ENCODE measurements at places on chromosomes 1 and 21.

- H3K27me3 ChIP-seq, result no peaks in the 10 kb centered on the region
- no peaks in the 10 kb centered on the region for H3K36me3 ChIP-seq
- H3K4me1 ChIP-seq, result no peaks in the 10 kb centered on the region
- no peak overlapping the region for H3K27ac ChIP-seq
Observed at GRCh38 chr1:9362488-9362887, 69.8 kb downstream of the SPSB1 start.

DNA sequence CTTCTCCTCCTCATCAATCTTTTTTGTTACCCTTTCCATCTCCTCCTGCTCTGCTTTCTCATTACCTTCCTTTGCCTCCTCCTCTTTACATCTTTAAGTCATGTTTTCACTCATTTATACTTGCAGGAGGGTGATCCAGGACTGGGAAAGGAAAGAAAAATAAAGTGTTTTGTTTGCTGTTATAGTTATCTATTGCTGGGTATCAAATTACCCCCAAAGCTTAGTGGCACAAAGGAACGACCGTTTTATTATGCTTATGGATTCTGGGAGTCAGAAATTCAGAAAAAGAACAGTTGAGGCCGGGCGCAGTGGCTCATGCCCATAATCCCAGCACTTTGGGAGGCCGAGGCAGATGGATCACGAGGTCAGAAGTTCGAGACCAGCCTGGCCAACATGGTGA is 12.5 kb upstream of the AGO4 start:
- DNase-seq, result peak; percentile 2
- H3K36me3 ChIP-seq, result no peaks in the 10 kb centered on the region
- no peak overlapping the region for H3K27ac ChIP-seq
- H3K4me3 ChIP-seq, result no peak overlapping the region

- DNase-seq, result no peak
- no peaks in the 10 kb centered on the region for H3K27me3 ChIP-seq
- no peak overlapping the region for H3K4me3 ChIP-seq
- no peak overlapping the region for H3K27ac ChIP-seq
- no peaks in the 10 kb centered on the region for H3K4me1 ChIP-seq
Observed at GRCh38 chr1:209107535-209107934, 476.0 kb upstream of the CAMK1G start.

DNA sequence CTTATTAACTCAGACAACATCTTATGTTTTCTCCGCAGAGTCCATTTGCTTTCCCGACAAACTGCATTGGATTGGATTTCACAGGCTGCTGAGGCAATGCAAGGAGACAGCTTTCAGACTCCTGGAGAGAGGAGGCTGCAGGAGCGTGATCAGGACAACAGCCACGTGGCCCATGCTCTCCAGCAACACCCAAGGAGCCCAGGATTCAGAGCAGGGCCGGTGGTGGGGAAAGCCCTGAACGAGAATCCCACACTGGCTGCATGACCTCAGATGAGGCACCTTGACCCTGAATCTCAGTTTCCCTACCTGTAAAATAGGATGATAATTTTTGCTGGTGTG is 78.3 kb upstream of the NFASC start:
- H3K27me3 ChIP-seq, result peaks cover 38% of the 10 kb centered on the region
- no peak overlapping the region for H3K4me3 ChIP-seq
- H3K4me1 ChIP-seq, result no peaks in the 10 kb centered on the region
- DNase-seq, result no peak
- no peak overlapping the region for H3K27ac ChIP-seq

DNA sequence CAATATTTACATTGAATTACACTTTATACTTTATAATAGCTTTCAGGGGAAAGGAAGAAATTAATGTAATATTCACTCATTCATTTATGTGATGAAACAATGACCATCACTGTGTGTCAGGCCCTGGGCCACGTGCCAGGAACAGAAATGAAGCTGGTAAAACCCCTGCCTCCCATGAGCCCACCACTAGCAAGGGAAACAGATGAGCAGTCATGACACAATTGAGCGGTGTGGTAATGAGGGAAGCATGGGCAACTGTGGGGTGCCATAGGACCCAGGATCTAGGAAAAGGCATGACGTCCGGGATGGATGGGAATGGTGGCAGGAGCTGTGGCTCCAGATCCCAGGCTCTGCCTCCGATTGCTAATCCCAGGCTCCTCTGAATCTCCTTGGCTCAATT is 17.0 kb upstream of the SLC5A9 start:
- no peak overlapping the region for H3K27ac ChIP-seq
- no peak for DNase-seq
- H3K36me3 ChIP-seq, result no peaks in the 10 kb centered on the region
- no peak overlapping the region for H3K4me3 ChIP-seq
- no peaks in the 10 kb centered on the region for H3K4me1 ChIP-seq

DNA sequence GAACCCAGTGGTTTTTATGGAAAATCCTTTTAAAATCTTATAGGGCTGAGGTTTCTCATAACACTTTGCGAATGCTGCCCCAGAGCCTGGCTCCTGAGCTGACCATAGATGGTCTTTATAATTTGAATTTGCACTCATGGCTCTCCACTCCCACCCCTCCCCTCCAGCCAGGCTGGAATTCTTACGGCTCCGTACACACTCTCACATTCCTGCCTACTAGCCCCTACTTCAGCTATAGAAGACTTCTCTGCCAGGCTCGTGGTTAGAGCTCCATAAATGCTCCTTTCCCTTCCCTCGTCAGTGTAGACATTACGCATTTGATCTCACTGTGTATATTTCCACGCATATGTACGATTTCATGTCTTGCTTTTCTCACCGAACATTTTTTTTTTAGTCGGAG is 5.4 kb upstream of the HSPG2 start:
- peaks cover 35% of the 10 kb centered on the region for H3K27me3 ChIP-seq
- DNase-seq, result no peak
- peaks cover 5% of the 10 kb centered on the region for H3K4me1 ChIP-seq
- H3K27ac ChIP-seq, result no peak overlapping the region
- H3K4me3 ChIP-seq, result no peak overlapping the region

- H3K27me3 ChIP-seq, result peaks cover 13% of the 10 kb centered on the region
- no peak overlapping the region for H3K27ac ChIP-seq
- H3K36me3 ChIP-seq, result no peaks in the 10 kb centered on the region
Observed at GRCh38 chr1:181459067-181459466, 24.2 kb upstream of the CACNA1E start.

DNA sequence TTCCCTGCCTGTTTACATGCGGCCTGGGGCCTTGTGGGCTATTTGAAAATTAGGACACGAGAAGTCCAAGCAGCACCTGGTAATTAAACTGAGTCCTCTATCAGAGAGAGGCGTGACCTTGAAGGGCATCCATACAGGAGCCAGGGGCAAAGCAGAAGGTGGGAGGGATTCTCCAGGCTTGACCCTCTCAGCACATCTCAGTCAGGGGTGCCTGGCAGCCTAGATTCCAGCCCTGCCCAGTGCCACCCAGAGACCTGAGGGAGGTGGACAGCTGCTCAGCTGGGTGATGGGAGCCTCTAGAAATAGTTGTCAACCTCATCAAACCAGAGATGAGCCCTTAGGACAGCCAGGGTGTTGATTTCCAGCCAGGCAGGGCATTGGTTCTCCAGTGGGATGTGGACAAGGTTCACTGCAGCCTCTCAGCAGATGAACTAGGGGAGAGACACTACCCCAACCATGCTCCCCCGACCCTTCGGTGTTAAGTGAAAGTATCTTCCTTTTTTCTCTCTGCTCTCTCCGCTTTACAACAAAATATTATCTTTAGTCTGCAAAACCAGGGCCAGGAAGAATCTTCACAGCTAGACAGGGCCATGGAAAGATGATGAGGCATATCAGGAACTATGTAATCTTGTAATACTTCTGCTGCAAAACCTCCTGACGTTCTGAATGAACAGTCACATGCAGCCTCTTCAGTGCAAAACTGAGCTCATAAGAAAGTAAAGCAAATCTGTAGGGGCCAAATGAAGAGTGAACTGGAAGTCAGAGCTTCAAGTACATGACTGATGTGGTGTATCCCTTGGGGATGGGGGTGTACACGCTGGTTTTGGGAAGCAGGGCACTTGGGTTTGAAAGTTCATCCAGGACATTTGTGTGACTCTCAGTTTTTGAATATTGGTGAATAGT is 35.9 kb upstream of the ATP5PO start:
- H3K4me3 ChIP-seq, result peak overlapping the region; percentile 39
- H3K27me3 ChIP-seq, result no peaks in the 10 kb centered on the region
- peaks cover 60% of the 10 kb centered on the region for H3K36me3 ChIP-seq
- H3K4me1 ChIP-seq, result peaks cover 77% of the 10 kb centered on the region
- peak overlapping the region; percentile 85 for H3K27ac ChIP-seq

DNA sequence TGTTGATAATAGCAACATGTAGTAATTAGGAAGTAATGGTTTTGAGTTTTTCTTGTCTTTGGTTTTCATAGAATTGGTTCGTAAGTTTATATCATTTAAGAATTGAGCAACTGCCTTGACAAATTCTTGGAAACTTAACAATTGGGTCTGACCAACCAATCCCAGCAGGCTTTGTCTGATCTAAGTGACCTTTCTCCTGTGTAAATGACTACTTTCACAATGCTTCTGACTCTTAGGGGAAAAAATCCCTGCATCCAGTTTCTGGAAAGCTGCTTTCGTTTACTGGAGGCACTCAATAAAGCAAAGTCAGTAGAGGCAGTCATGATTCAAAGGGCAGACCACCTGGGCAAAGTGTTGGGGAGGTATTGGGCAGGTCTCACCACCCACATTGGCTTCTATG is 303.6 kb upstream of the FAM78B start:
- no peak for DNase-seq
- H3K27me3 ChIP-seq, result peaks cover 8% of the 10 kb centered on the region
- no peak overlapping the region for H3K27ac ChIP-seq
- H3K4me1 ChIP-seq, result no peaks in the 10 kb centered on the region
- no peak overlapping the region for H3K4me3 ChIP-seq
- H3K36me3 ChIP-seq, result no peaks in the 10 kb centered on the region

DNA sequence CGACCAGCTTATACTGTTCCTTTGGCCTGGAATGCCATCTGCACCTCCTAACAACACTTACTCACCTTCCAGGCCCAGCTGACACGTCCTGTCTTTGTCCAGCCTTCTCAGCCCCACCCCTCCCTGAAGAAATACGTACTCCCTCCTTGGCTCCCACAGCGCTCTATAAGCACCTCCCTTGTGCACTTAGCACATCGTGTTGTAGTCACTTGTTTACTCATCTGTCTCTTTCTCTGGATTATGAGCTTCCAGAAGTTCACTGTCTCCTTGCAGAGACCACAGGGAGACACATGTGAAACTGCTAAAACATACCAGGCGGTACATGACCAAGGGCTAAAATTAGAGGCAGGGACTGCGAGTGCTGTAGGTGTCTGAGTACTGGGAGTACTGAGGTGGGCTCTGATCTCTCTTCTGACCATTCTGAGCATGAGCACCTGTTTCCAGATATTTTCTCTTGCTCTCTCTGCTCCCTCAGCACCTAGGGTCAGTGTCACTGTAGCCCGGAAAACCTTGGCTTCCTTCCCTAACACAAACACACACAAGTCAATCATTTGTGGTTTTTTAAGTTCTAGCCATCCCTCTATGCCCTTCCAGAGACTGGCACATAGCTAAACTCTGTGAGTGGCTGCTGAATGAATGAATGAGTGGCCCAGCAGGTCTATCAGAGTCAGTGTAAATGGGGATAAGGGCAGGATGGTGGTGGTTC is 5.1 kb downstream of the DCST1 start:
- no peaks in the 10 kb centered on the region for H3K36me3 ChIP-seq
- peaks cover 4% of the 10 kb centered on the region for H3K4me1 ChIP-seq
- H3K4me3 ChIP-seq, result no peak overlapping the region
- H3K27me3 ChIP-seq, result peaks cover 33% of the 10 kb centered on the region

- H3K4me3 ChIP-seq, result no peak overlapping the region
- peaks cover 96% of the 10 kb centered on the region for H3K27me3 ChIP-seq
- H3K27ac ChIP-seq, result no peak overlapping the region
- no peak for DNase-seq
Observed at GRCh38 chr1:156924478-156925153, 4.2 kb downstream of the LRRC71 start.

DNA sequence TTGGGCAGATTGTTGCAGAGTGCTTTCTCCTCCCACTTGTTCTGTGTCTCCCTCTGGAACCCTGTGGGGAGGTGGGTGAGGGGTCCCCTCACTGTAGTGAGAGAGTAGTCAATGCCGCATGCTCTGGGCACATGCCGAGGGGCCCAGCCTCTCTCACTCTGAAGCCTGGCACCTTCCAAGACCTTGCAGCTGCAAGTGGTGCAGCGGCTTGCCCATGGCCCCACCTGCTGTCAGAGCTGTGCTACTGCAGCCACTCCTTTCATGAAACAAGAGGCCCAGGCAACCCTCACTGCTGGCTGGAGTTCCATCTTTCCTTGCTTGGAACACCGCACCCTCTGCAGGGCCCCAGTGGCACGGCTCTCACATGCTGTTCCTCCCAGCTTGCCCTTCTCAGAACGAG is 58.4 kb upstream of the COL6A1 start:
- DNase-seq, result no peak
- H3K27me3 ChIP-seq, result no peaks in the 10 kb centered on the region
- H3K4me1 ChIP-seq, result no peaks in the 10 kb centered on the region
- peaks cover 1% of the 10 kb centered on the region for H3K36me3 ChIP-seq
- no peak overlapping the region for H3K4me3 ChIP-seq
- no peak overlapping the region for H3K27ac ChIP-seq

- H3K27me3 ChIP-seq, result peaks cover 2% of the 10 kb centered on the region
- no peak for DNase-seq
- peaks cover 25% of the 10 kb centered on the region for H3K4me1 ChIP-seq
Observed at GRCh38 chr1:169676001-169676400, 35.4 kb downstream of the SELL start.

DNA sequence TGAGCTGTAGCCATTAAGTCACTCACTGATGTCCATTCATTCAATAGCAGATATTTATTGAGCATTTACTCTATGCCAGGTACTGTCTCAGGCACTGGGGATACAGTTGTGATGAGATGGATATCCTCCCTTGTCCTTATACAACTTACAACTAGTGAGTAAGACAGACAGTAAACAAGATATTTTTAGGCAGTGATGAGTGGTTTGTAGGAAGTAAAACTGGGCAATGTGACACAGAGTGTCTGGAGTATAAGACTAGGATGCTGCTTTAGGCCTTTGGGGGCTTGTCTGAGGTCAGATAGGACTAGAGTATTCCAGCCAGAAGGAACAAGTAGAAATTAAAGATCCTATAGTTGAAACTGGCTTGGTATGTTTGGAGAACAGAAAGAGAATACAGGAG is 41.4 kb downstream of the NOS1AP start:
- DNase-seq, result no peak
- no peak overlapping the region for H3K27ac ChIP-seq
- H3K27me3 ChIP-seq, result peaks cover 28% of the 10 kb centered on the region
- no peak overlapping the region for H3K4me3 ChIP-seq
- H3K36me3 ChIP-seq, result no peaks in the 10 kb centered on the region

- no peak for DNase-seq
- H3K27me3 ChIP-seq, result peaks cover 22% of the 10 kb centered on the region
- peak overlapping the region; percentile 65 for H3K4me3 ChIP-seq
- H3K4me1 ChIP-seq, result peaks cover 80% of the 10 kb centered on the region
Observed at GRCh38 chr1:25098717-25099116, 133.6 kb downstream of the SYF2 start.
